Transverse colon (tissue), 4 donors: ENCODE measurements at places on chromosomes 2 and 18. TPM values are rescaled to one million over a fixed set of nuclear protein-coding genes. Genes with fewer than 3 reads are reported as not detected.

The LIMS3 gene
- 0.48 TPM for total RNA-seq

GRCh38 chr18:26457611-26458353 lies 90.6 kb downstream of the KCTD1 start:
- DNase-seq: no peak
- H3K4me1 ChIP-seq: no peaks in the 10 kb centered on the region
- H3K27ac ChIP-seq: no peak overlapping the region
- no peaks in the 10 kb centered on the region for H3K36me3 ChIP-seq
- H3K27me3 ChIP-seq: no peaks in the 10 kb centered on the region
- no peak overlapping the region for H3K4me3 ChIP-seq

The SERPINB12 gene
- not detected for total RNA-seq

- peaks cover 30% of the 10 kb centered on the region for H3K4me1 ChIP-seq
- peak overlapping the region; percentile 42 for H3K27ac ChIP-seq
- H3K27me3 ChIP-seq: no peaks in the 10 kb centered on the region
- DNase-seq: peak; percentile 76
- no peak overlapping the region for H3K4me3 ChIP-seq
These were observed 151.4 kb downstream of the LDLRAD4 start for GRCh38 chr18:13369756-13370510.

The FABP1 gene
- 1,053 TPM for total RNA-seq

The RNF152 gene
- 221 TPM for total RNA-seq
